ENCODE measurements at places on chromosomes 3 and 15.

DNA sequence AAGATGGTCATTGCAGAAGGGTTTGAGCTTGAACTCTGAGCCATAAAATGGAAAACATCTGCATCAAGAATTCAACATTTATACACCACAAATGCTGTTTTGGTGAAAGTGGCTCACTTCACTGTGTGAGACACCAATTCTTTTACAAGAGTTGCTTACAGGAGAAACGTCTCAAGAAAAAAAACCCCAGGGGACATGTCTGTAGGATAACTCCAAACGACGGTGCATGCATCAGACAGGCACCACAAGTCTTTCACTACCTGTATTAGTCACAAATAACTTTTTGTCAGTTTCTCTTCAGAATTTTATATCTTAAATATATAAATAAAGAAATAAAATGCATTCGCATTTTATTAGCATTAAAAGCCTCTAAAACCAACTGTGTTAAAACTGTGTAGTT lies 164.3 kb downstream of the EFHB start:
- no peak for DNase-seq

GRCh38 chr3:186362988-186363387 lies 954 bp upstream of the DGKG start:
- no peak for DNase-seq

DNA sequence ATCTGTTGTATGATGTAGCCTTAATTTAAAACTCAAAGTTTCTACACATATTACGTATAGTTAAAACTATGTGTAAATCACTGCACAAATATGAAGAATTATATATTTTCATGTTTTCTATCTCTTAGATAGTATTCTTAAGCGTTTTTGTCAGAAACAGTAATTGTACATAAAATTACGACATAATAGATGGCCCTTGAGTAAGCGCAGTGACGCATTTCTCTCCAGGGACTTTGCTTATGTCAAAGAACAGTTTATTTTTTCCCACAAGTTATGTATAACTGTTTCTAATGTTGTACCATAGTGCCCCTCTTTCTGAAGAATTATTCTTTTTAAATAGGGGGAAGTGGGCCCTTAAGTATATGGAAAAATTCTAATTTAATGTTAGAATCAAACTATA lies 934.0 kb downstream of the VGLL3 start:
- no peak for DNase-seq

GRCh38 chr15:101810456-101810855 lies 1.5 kb upstream of the OR4F15 start:
- DNase-seq = no peak

GRCh38 chr3:24363242-24363641 lies 131.4 kb downstream of the THRB start:
- no peak for DNase-seq

- DNase-seq = no peak
Observed at GRCh38 chr3:36993326-36994283, at the start of gene MLH1. Gene MLH1 (plus strand): TSS chr3:36993518. CDS start chr3:36993548, 30 bp downstream.

DNA sequence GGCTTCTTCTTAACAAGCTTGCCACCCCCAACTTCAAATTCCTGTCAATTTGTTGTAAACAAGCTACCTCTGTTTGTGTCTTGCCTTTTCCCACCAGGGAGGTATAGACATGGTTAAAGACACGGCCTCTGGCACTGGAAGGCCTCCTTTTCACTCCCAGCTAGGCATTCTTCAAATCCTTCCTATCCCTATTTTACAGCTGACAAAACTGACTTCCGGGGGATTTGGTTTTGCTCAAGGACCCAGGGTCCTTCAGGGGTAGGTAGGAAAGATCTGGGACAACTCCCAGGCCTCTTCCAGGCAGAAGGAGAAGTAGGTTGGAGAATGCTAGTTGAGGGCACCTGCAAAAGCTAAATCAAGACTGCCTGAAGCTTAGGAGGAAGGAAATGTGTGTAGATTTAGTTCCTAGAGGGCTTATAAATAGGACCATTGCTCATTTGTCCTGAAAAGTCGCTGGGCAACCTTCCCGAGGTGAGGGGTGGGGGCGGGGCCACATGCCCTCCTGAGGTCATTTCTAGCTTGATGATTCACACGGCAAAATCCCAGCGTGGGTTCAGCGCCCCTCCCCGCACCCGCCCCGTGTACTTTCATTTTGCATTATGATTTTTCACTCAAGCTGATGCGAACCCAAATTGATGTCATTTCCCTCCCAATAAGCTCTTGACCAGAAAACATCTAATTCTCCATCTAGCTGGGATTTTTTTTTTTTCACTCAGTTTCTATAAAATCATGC lies 365.5 kb downstream of the SHQ1 start:
- no peak for DNase-seq

- no peak for DNase-seq
Observed at GRCh38 chr15:29596266-29596665, 226.0 kb downstream of the TJP1 start.

- no peak for DNase-seq
Observed at GRCh38 chr3:15556512-15556911, 35.0 kb upstream of the COLQ start.

- no peak for DNase-seq
Observed at GRCh38 chr3:169400205-169400604, 263.3 kb downstream of the MECOM start.

DNA sequence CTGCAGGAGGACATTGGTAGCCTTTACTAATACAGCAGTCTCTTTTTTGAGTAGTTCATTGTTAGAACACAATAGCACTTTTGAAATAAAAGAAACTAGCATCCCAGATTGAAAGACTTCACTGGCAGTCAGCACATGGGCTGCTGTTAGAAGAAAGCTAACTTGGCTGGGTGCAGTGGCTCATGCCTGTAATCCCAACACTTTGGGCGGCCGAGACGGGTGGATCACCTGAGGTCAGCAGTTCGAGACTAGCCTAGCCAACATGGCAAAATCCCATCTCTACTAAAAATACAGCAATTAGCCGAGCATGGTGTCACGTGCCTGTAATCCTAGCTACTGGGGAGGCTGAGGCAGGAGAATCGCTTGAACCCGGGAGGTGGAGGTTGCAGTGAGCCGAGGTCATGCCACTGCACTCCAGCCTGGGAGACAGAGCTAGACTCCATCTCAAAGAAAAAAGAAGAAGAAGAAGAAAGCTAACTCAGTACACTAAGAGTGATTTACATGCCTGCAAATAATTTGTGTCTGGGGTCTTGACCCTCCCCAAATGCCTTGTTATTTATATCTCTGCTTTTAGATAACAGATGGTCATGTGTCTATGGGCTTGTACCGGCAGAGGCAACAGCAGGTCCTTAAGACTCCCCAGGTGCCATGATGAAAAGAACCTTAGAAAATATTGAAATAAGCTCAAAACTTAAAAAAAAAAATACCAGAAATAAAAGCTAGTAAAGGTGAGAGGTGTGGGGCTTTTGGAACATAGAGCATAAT lies 9.7 kb downstream of the TPM1 start:
- DNase-seq = no peak

DNA sequence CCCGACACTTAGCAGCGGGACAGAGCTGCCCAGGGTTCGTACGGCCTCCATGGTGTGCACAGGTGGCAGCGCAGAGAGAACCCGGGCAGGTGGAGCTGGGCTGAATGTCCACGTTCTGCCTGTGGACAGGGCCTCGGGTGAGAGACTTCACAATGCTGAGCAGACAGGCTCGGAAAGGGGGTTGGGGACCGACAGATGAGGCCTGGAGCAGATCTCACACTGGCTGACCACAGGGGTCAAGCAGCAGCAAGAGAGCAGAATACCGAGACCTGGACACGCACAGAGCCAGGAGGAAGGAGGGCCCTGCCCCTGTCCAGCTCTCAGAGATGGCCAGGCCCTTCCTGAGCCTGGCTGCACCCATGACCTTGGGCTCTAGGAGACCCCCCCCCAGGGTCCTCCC lies 83.0 kb downstream of the VGLL4 start:
- DNase-seq = no peak

GRCh38 chr3:101865751-101866509 lies 16.6 kb downstream of the NFKBIZ start:
- no peak for DNase-seq

DNA sequence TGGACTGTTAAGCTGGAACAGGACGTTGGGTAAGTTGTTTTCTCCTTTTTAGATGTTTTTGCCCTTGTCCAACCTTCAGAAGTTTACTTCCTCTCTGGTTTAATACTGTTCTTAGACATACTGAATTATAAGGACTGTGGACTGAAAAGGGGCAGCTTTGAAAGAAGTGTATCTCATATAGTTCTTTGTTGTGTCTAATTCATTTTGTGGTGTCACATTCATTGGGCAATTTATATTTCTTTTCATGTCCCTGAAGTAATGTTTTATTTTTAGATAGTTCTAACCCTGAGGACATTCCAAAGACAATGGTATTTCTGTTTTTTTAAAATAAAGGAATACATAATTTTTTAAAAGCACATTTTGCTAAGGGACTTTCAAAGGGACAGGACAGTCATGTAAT lies 45.2 kb downstream of the TMEM108 start:
- DNase-seq = no peak

GRCh38 chr3:45987368-45988291 lies 8.0 kb downstream of the FYCO1 start:
- DNase-seq = no peak

- no peak for DNase-seq
Observed at GRCh38 chr3:106830334-106830733, 546.9 kb upstream of the CCDC54 start.

GRCh38 chr3:184676927-184677326 lies 34.9 kb downstream of the MAGEF1 start:
- DNase-seq = no peak

GRCh38 chr3:112137781-112138180 lies 4.7 kb upstream of the GCSAM start:
- no peak for DNase-seq

- DNase-seq = no peak
Observed at GRCh38 chr15:32028921-32029320, 1.4 kb upstream of the CHRNA7 start.
